Stimulated activated CD4-positive, alpha-beta T cell treated with anti-CD3 and anti-CD28 coated beads, Interleukin-2, amount 100 ng/mL, for 4 hours (primary cell): ENCODE measurements at places on chromosomes 12 and 14.

GRCh38 chr14:25400607-25401206 lies 350.8 kb upstream of the STXBP6 start:
- no peak for DNase-seq

GRCh38 chr12:10968765-10969456 lies 17.8 kb downstream of the TAS2R50 start:
- DNase-seq = no peak

DNA sequence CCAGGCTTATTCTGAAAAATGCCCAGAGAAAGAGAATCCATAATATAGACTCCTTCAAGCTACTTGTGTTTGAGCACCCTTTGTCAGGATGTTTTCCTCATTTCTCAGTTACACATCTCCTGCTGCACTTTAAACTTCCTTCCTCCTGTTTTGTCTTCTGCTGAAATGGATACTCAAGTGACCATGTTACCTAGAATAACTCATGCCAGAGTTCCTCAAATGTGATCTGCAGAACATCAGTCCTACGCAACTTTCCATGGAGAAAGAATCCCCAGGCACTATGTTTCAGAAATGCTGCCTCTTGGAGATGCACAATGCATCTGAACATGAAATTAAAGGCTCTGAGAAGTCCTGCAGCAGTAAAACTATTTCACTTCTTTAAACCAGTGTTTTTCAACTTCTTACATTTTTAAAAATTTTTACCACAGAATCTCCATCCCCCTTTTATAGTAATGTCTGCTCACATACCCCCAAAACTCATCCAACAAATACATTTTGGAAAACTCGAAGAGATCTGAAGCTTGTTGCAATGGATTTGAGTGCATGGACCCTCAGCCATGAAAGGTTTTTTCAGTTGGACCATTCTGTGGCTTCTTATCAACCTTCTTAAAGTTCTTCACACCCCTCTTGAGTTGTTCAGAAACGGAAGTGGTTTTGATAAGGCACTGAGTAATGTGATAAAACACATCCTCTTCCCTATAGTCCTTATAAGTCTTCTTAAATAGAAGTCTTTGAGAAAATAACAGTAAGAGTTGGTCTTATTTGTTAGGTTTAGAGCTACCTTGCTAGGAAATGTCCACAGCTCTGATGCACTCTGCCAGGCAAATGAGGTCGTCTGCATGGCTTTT lies 84.5 kb upstream of the KCNA1 start:
- no peak for DNase-seq

GRCh38 chr12:26434299-26435068 lies 239.1 kb downstream of the SSPN start:
- no peak for DNase-seq

DNA sequence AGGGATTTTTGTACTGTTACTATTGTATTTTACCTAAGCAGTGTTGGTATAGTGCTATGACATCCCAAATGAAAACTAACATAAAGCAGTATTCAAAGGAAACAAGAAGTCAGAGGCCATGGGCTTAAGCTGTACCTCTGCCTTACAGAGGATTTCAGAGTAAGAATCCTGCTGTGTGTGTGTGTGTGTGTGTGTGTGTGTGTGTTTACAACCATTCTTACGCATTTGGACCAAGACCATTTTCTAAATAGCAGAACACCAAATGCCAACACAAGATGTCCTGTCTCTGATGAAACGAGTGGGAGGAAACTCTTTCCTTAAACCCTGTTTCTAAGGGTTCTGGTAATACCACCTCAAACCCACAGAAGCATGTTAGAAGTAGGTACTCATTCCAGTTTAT lies 64.4 kb downstream of the PPP1R36 start:
- no peak for DNase-seq

DNA sequence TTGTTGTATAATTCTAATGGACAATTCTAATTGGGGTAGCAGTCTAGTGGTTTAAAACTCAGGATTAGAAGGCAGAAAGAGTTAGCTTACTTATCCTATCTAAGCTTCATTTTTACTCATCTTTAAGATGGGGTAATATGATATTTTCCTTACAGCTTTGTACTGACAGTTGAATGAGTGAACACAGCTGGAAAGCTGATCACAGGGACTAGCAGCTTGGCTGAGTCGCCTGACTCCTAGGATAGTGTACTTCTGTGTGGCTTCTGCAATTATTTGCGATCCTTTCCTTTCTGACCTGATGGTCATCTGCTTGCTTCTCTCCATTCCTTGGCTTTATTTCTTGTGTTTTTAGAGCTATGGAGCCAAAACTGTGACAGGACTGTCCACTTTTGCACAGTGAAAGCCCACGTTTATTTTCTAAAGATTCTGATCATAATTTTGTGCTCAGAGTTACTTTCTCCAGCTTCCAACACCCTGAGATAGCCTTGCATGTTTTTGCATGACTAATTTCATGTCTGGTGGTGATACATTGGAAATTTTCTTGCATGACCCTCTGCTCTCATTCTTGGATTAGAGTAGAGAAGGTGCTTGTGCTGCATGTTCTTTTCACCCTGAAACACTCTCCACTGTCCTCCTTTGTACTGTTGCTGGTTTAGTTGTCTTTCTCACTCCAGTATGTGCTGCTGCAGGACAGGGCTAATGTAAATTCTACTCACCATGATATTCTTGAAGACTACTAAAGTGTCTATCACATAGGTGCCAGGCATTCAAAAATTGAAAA lies 377.0 kb upstream of the ATP2B1 start:
- DNase-seq = no peak

- no peak for DNase-seq
Measured at GRCh38 chr14:78316052-78316451, 145.9 kb downstream of the NRXN3 start.

DNA sequence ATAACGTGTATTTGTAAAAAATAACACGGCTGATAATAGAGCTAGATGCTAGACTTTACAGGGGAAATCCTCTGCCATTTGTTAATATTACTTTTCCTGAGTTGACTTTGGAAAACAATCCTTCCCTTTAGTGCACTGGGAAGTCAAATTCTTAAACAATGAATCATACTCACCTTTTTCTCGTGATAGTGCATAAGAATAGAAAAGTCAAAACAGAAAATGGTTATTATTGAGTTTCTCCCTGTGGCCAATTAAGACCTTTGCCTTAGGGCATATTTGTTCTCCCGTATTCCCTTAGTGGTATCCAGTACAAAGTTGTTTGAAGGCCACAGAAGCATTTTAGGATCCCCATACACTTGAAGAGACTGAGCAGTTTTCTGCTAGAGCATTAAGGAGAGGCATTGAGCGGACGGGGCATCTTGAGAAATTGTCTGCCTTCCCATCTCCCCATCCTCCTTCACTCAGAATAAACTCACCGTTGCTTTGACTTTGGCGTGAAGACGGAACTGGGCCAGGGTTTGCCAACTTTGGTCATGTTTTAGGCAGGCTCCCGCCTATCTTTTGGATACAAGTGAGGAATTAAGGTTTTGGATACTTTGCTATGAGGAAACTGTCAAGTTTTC lies 171.3 kb downstream of the TMTC2 start:
- no peak for DNase-seq

DNA sequence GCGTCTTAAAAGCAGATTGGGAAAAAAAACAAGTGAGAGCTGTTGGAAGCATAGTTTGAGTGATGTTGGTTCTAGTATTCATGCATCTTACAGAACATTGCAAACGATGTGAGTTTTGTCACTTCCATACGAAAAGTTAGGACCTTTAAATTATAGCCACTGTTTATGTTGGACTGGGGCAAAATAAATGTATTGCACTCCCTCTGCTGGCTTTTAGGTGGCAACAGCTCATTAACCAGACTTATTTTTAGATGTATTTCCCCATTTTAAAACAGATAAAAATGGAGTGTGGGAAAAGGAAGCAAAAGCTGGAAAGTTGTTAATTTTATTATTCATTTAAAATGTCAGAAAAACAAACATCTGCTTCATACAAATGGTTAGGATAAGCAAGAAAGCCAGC lies 111.9 kb downstream of the LGR5 start:
- DNase-seq = no peak

- no peak for DNase-seq
Measured at GRCh38 chr14:63326840-63327239, 8.1 kb upstream of the GPHB5 start.

DNA sequence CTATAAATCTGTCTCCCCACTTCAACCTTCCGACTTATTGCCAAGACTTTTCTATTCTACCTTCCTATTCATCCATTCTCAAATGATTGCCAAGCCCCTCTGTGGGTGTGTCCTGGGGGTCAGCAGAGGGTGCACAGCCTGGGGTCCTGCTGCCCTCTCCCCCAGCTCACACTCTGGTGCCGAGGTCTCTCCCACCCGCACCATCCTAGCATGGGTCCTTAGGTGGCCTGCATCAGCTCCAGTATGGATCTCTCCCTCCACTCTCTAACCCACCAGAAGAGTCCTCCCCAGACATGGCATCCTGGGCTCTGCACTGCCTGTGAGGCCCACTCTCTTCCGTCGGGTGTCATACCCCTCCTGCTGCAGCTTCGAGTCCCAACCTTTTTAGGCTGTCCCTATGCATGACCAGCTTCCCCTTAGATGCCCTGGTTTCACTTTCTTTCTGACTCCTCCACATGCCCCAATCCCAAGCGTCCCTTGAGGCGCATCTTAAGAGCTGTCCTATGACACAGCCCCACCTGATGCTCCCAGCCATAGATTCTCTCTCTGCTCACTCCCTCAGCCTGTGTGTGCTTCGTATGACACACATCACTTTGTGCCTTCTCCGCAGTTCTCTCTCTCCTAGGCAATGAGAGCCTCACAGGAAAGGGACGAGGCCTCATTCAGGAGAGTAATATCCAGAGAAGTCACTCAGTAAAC lies 43.9 kb downstream of the GIT2 start:
- no peak for DNase-seq

DNA sequence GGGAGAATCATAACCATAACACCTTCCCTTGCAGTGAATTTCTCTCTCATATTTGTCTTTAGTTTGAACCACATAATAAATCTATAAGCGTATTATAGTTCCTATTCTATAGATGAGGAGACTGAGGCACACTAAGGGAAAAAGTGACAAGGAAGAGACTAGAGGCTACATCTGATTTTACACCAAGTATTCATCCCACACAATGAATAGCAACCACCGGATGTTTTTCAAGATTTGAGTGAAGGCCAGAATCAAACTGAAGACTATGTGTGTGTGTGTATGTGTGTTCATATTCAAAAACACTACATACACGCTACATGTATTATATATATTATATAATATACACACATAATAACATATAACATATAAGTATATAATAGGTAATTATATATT lies 4.7 kb downstream of the ASB2 start:
- no peak for DNase-seq

DNA sequence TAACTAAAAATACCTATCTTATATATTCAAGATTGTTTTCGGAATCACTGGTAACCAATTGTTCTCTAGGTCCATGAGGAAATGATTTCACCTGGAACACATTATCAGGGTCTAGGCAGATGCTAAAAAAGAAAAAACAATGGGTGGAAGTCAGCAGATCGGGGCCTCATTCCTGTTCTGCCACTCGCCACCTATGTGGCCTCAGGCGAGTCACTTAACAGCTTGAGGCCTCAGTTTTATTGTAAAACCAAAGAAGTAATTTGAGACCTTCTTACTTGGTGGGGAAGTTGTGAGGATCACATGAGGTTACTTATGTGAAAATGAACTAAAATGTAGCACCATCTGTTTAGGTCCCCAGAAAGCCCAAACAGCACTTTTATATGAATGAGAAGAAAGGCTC lies 6.2 kb upstream of the RNASE10 start:
- DNase-seq = no peak

- no peak for DNase-seq
Measured at GRCh38 chr14:102883089-102883541, 39.3 kb upstream of the AMN start.

GRCh38 chr14:79475887-79476532 lies 735.3 kb downstream of the DIO2 start:
- DNase-seq = no peak

DNA sequence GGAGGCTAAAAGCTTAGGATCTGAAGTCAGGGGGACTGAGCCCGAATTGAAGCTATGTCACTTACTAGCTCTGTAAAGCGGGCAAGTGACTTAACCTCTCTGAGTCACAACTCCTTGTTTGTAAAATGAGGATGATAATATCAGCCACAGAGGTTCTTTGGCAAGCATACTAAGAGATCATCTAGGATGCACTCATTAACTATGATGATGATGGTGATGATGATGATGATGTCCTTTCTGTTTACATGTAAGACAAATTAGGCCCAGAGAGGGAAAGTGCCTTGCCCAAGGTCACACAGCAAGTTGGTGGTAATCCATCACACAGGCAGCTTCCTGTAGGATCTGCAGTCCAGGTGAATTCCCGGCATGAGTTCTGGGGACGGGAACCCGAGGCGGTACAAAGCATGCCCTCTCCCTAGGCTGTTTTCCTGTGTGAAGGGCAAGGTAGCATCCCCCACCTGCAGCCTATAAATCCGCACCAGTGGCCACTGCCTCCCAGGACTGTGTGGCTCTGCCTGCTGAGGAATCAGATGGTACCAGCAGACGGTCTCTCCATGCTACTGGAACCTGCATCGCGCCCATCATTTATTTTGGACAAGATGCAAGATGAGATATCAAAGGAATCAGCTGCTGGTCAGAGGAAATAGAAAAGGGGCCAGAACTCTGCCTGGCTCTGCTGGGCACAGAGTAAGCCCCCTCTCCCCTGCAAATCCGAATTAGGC lies 55.2 kb downstream of the MAP1LC3B2 start:
- no peak for DNase-seq
